Osteoblast (primary cell): ENCODE measurements at places on chromosomes 16 and 17. TPM values are rescaled to one million over a fixed set of nuclear protein-coding genes. Genes with fewer than 3 reads are reported as not detected.

DNA sequence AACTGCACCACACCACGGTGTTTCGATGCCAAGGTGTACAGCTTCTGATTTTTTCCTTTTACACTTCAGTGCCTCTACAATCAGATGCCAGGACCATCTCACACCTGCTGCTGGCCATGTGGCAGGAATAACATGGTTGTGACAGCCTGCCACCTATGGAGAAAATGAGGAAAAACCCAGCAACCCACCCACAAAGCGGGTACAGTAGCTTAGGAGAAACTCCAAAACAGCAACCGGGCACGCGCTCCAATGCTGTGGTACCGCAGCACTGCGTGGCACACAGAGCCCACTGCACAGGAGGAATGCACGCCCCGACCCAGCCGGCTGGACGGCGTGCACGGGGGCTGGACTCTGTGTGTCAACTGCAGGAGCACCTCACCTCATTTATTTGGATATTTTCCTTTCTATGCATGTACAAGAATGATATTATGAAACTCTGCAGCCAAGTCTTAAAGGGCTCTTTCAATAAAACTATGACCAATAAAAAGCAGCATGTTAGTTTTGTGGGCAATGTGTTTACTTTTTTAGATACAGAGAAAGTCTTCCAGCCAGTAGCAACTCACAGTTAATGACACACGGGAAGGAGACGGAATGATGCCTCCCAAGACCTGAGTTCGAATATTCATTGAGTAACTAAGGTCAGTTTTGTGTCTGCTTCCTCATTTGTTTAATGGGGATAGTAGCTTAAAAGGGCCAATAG lies 45.9 kb downstream of the MAP1LC3B start:
- DNase-seq: peak; percentile 68

DNA sequence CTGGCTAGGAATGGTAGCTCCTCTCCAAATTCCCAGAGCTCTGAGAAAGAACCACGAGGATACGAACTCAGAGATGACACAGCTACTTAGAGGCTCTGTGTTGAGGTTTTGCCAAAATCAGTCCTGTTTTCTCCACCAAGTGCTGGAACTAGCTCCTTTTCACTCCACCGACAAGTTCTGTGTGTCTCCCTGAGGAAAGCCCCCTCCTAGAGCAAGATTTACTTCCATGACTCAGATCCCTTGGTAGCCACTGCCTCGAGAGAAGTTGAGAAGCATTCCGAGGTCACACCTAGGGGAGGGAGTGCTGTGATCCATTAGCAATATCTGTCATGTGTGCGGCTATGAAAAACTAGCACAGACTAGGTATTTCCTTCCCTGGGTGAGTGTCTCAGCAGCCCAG lies 30.6 kb downstream of the IL21R start:
- peak; percentile 97 for DNase-seq

NLK gene
- 10.5 and 16.8 TPM in 2 replicates for total RNA-seq

DNA sequence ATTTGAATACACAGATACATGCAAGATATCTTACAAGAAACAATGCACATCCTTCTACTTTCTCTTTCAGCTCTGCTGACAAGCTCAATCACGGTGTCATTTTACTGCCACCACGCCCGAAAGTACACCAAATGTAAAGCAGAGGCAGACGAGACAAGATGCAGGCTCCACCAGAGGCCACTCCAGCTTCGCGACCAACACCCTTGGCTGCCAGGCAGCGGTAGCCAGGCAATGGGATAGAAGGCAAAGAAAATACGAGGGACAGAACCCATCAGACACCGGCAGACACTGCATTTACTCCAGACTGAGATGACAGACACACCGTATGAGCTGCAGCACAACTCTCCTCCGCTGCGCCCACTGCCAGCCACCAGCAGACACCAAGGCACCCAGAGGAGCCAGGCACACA lies 41.0 kb downstream of the USP22 start:
- DNase-seq: peak; percentile 75
